ENCODE measurements at places on chromosomes 1 and 21.

DNA sequence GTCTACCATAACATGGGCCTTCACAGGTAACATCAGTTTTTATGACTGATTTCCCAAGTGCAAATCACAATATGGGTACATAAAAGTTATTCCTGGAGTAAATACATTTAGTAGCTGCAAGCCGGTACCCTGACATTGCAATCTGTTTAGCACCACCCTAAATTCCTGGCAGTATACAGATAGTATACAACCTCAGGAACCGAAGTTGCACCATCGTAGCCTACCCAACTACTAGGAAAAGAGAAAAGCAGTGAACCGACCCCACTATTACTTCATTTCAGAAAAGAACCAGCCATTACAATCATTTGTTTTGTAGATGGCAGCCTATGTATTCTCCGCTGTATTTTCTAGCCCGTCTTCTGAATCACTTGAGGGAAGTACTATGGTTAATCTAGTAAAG lies 1.1 kb downstream of the ADIPOR1 start:
- no peak for DNase-seq

- no peak for DNase-seq
Observed at GRCh38 chr21:45297869-45298268, 10.2 kb upstream of the POFUT2 start.

DNA sequence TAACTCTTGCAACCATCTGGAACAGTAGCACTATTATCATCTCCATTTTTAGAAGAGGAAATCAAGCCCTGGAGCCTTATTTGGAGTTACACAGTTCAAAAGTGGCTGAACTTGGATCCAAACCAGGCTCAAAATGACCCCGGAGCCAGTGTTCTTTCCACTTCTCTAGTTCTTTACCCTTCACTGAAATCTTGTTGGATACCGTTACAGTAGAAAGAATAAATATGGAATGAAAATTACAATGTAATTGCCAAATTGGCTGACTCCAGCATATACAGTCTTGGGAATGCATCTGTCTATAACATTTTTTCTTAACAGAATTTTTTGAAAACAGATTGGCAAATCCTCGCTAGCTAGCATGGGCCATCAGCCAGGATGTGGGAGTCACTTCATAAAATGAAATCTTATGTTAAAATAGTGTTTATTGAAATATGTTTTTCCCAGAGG lies 261.4 kb downstream of the CTH start:
- DNase-seq: no peak

GRCh38 chr1:172851856-172852255 lies 193.0 kb downstream of the FASLG start:
- no peak for DNase-seq

- DNase-seq: no peak
Observed at GRCh38 chr1:119227456-119227855, 87.0 kb upstream of the WARS2 start.

DNA sequence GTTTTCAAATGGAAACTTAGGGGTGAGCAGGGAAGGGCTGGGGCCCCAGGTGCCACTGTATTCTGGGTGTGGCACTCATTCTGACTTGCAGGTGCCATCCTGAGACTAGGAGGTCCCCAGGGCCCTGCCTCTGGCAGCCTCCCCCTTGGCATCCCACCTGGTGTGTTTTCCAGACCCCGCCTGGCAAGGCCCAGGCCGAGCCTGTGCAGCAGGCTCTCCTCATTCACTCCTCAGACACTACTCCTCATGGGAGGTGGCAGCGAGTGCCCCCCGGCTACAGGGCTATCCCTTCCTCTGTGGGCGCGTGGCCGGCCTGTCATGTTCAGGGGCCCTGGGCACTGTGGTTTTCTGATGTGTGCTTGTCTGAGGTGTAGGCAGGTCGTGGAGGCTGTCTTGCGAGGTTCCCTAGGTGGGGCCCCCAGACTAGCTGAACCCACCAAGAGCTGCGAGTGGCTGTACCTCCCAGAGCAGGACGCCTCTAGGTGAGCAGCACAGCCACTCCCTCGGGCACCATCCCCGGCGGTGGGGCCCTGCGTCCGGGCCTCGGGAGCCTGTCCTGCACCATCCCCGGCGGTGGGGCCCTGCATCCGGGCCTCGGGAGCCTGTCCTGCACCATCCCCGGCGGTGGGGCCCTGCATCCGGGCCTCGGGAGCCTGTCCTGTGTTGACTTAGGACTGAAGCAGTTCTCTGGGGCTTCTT lies 13.2 kb downstream of the SLX9 start:
- no peak for DNase-seq

DNA sequence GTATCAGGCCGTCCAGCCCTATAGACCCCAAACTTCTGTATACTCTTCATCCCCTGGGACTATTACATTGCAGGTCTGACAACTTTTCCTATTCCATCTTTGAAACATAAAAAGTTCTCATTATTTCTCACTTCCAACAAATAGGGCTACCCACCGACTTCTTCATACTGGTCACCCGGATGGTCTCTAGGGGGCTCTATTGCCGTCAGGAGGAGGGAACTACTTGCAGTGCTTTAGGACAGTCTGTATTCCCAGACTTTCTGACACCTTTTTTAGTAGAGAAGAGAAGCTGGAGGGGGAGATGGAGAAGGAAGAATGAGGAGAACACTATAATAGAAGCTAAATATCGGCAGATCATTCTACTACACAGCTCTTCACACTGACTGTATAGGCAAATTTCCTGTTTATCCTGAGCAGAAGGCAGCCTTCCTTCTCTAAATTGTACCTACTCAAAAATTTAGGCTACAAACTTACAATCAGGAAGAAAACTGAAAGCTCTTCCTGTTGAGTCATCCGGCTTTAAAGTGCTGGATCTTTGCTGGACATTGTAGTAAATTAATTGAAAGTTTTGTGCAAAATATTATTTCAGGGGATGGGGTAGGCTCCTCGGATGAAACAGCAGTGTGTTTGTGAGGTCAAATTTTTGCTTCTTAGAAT lies 54.6 kb downstream of the CDC7 start:
- no peak for DNase-seq

GRCh38 chr1:112514901-112515300 lies 6.1 kb downstream of the WNT2B start:
- DNase-seq: no peak

- DNase-seq: peak; percentile 64
Observed at GRCh38 chr1:229227298-229227919, 43.5 kb upstream of the RAB4A start.

DNA sequence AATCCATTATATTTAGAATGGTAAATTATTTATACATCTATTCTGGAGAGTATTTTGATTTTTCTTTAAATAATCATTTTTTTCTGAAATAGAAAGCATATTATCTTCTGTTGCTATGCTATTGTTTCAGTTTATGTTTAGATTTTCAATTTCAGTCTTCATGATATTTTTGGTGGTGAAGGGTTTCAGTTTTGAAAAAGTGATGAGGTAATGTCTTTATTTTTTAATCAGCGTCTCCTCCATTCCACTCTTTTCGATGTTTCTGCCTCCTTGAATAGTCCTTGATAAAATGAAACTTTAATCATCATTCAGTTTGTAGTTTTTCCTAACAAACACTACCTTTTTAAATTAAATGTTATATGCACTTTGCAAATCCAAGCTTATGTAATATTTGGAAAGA lies 428.6 kb downstream of the PTPRC start:
- DNase-seq: no peak

- no peak for DNase-seq
Observed at GRCh38 chr21:36565540-36565939, 85.6 kb upstream of the CLDN14 start.

- no peak for DNase-seq
Observed at GRCh38 chr1:113275083-113275482, 115.2 kb upstream of the MAGI3 start.

- DNase-seq: no peak
Observed at GRCh38 chr1:6570100-6570499, 9.7 kb upstream of the ZBTB48 start.

- DNase-seq: no peak
Observed at GRCh38 chr1:230760360-230760827, 13.2 kb downstream of the CAPN9 start.

DNA sequence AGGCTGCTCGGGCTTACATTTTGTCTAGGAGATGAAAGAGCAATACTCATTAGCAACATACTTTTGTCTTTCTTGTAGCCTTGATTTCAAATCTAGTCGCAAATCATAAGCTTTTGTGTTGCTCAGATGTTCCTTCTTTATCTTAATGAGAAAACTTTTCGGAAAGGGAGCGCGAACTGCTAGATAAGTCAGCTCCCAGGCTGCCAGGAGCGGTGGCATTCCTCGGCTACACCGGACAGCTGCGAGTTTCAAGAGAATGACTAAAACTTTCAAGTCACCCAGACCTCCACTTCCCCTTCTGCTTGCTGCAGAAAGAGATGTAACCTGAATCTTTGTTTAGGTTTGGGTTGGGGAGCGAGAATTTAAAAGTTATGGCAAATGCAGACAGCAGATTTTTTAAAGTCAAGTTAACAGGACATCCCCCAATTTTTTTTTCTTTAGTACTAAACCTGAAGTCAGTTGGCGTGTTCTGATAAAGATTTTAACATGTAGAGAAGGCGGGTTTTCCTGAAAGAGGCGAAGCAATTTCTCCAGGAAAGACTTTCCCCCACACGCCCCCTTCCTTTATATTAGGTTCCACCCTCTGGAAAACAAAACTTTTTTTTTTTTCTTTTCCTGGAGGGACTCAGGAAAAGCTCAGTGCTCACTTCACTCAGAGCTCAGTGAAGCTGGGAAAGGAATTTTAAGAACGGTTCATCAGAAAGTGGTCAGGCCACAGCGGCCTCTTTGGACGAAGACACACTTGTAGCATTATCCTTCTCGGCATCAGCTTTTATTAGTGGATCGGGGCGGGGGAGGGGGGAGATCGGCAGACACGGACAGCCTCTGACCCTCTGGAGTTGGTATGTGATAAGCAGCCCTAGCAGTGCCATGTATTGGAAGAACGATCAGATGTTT lies at the start of gene LHX8:
Gene LHX8 (plus strand): TSS at position 639 of the 897 bp plus-strand sequence. CDS start 2,227 bp downstream, outside the sequence.
- no peak for DNase-seq

GRCh38 chr1:115126516-115126915 lies 37.2 kb upstream of the TSPAN2 start:
- DNase-seq: no peak

- no peak for DNase-seq
Observed at GRCh38 chr21:33089395-33090119, 19.6 kb downstream of the OLIG1 start.

- DNase-seq: no peak
Observed at GRCh38 chr1:58405660-58406059, 140.9 kb downstream of the OMA1 start.

DNA sequence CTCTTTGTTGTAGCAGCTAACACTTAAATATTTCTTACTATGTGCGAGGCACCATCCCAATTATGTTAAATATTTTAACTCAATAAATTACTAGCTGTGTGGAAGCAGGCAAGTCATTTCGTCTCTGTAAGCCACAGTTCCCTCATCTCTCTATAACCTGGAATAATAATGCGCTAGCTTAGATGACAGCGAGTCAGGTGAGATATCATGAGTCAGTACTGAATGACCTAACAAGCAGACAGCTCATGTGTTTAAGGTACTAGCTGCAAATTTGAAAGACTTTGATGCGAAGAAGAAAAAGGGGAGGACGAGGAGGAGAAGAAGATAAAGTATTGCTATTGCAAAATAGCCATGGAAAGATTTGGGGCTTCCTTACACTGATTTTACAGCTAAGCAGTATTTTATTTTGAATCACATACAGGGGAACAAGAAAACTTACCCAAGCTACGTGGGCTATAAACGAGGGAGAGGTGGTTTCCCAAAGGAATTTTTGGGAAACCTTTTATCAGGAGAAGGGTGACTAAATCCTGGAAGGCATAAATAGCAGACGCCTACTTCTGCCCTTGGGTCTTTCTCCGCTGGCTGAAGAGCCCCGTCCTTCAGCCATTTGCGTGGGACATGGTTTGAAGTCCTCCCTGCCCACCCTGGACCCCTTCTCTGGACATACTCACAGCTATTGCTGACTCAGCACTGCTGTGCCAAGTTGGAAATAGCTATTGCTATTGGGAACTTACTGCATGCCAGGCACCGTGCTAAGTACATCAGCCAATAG lies 8.9 kb downstream of the CITED4 start:
- DNase-seq: no peak

DNA sequence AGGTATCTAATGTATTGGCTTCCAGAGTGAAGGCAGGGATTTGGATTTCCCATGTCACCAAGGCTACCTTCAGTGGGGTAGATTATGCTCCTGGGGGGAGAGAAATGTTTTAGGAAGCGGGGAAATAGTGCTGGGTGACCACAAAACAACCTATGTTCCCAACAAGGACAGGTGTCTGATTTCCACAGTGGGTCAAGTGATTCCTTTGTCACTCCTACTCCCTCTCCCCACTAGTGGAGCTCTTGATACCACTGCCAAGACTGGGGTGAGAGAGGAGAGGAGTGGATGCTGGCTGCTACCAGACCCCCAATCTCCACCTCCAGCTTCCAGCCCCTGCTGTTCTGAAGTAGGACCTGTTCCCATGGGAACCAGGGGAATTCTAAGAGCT lies 104.3 kb upstream of the FAM78B start:
- no peak for DNase-seq

GRCh38 chr1:115059316-115059715 lies 29.7 kb downstream of the TSHB start:
- DNase-seq: no peak

- no peak for DNase-seq
Observed at GRCh38 chr21:19874521-19874920, 1123.7 kb upstream of the NCAM2 start.

GRCh38 chr1:227855687-227856086 lies 40.2 kb downstream of the PRSS38 start:
- DNase-seq: no peak

GRCh38 chr1:231318015-231318355 lies 19.7 kb downstream of the EXOC8 start:
- DNase-seq: no peak

GRCh38 chr1:87130438-87130837 lies 198.2 kb upstream of the LMO4 start:
- DNase-seq: no peak

GRCh38 chr1:28313702-28314546 lies 14.9 kb upstream of the MED18 start:
- DNase-seq: no peak

GRCh38 chr1:219660666-219661463 lies 48.0 kb upstream of the ZC3H11B start:
- peak; percentile 91 for DNase-seq

DNA sequence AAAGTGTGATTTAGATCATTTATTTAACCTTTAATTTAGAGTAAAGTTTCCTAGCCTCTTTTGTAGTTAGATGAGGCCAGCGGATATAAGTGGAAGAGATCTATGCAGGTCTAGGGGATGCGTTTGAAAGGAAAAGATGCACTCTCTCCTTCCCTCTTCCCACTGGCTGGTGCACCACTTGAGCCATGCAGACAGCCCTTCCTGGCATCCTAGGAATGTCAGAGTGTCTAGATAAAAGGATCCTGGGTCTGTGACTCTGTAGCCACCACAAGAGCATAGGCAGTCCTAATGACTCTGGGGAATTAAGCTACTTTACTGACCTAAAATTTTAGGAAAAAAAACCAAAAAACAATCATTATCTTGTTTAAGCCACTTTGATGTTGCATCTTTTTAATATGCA lies 16.0 kb upstream of the STUM start:
- no peak for DNase-seq

DNA sequence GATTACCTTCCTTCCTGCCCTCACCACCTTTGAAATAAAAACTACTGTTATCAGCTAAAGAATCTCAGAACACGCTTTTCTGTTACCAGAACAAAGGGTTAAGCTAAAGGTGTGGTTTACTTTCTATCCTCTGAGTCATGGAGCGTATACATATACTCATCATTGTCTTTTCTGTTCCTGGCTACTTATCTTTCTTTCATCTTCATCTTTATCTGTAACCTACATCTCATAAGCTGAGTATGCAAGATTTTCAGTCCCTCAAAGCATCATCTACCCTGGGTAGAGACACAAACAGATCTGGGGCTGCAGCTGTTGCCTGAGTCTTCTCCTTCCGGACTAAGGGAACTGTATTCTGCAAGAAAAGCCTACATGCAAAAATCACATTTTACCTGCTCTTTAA lies 75.6 kb downstream of the LMO4 start:
- no peak for DNase-seq

All from fibroblast of the conjunctiva (primary cell).